ENCODE measurements at places on chromosomes 6 and 20.

DNA sequence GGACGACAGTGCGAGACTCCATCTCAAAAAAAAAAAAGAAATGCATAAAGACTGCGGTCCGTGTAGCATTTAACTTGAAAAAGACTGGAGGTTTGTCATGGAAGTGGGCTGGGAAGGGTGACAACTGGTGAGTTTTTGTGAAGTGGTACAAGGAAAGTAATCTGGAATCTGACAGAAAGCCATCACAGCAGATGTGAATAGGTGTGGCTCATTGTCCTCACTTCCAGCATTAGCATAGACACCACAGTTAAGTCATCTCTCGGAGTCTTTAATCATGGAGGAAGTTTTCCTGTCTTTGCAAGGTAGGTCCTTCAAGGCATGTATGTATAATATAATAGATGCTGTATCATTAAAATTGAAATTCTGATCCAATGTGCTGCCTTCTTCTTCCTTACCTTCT is 453.2 kb downstream of the TFAP2A start:
- DNase-seq: no peak

GRCh38 chr6:167275001-167275400 is 16.1 kb upstream of the UNC93A start:
- no peak for DNase-seq

DNA sequence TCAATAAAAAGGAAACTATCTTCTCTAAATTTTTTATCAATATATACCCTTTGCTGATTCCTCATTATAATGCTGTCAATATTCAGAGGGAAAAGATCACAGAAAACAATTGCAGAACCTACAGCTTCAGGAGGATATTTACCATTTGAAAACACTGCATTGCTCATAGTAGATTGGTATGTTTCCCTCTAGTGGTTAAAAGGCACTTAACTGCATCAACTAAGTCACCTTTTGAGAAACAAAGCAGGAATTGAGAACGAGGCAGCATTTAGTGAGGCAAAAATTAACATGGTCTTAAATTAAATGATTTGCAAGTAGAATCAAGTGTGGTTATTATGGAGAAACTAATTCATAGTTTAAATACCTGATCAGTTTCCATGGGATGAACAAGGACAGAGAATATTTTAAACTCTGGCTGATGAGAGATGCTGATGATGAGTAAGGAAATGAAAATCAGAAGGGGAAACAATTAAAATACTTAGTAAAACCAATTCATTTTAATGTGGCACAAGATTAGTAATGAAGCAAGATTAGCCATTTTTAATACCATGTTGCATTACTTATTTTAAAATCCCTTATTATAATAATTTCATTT is 642.1 kb downstream of the EPHA7 start:
- no peak for DNase-seq

DNA sequence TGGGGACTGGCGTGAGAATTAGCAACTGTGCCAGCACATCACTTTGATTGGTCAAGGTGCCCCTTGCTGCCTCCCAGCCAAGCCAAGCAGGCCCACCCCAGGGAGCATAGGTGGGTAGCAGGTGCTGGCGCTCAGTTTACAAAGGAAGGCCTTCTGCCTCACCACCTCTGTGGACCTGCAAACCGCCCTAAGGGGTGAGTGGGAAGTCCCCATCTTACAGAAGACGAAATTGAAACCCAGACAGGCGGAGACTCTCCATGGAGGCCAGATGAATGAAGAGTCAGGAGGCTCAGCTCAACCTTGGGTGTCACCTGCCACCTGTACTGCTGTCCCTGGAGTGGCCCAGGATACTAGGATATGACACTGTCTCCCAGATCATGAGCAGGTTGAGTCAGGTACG is 21.5 kb upstream of the MAS1L start:
- no peak for DNase-seq

All from RCC 7860 (cell line).